ENCODE measurements at places on chromosomes 3 and 15. TPM values are rescaled to one million over a fixed set of nuclear protein-coding genes. Genes with fewer than 3 reads are reported as not detected.

DNA sequence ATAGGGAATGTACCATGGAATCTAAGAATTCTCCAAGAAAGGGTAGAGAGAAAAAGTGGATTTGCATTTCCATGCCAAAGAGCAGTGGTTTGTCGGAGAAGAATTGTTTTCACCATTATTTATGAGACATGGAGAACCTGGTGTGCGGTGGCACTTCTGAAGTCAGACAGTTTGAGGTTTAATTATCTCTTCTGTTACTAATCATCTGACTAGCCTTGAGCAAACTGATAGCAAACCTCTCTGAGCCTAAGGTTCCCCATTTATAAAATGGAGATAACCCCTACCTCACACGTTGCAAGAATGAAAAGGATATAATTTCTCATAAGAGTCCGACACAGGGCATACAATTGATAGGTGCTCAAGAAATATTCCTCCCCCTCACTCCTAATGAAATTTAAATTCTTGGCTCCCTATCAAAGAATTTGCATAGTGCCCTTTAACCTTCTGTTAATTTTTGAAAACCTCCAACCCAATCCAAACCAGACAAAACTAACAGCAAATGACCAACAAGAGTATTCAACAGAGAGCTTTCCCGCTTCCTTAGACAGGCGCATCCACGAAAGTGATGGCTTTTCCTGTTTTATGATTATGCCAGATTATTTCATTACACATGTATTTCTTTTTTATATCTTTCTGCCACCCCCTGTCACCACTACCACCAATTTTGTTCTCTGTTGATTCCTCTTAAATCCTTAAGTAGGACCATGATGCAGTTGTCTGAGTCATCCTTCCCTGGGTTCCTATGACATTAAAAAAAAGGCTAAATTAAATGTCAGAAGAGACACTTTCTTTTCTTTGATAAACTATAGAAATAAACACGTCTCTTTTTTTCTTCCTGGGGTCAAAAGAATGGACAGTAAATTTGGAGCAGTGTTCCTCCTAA lies 28.5 kb downstream of the TMEM212 start:
- no peak for DNase-seq

- no peak for DNase-seq
Observed at GRCh38 chr3:120693439-120694171, 11.6 kb upstream of the HGD start.

DNA sequence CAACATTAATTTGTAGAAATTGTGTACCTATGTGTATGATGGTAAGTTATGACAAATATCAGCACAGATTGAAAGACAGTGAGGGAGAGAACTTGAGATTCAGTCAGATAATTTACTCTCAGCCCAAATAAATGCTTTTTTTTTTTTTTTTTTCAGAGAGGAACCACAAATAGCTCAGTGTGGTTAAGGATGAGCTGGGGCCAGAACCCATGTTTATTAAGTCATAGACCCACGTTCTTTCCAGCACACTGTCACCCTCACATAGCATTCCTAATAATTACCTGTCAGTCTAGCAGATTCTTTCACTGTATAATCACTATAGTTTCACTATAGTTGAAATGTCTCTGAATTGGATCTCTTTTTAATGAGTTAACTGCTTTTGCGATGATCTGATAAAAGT lies 246.1 kb downstream of the ZIC1 start:
- DNase-seq = no peak

The IL5RA gene
- not detected for total RNA-seq

- DNase-seq = no peak
Observed at GRCh38 chr15:70321172-70321819, 223.6 kb upstream of the TLE3 start.

DNA sequence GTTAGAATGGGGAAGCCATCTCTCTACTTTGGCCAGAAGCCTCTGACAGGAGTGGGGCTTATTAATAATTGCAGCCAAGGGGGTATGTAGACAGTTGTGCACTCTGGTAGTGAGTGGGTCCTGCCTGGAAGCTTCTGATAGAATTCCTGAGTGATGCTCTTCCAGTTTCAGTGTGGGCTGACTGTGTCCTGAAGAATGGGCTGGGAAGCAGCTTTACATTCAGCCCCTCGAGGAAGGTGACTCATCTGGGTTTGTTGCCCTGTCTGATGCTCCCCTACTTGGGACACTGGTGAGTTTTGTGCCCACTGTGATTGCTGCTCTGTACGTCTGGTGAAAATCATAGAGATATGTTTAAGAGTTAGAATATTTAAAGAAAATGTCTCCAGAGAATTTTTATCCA lies 444.7 kb upstream of the RBMS3 start:
- no peak for DNase-seq
